GF-D8 (cell line): ENCODE measurements at places on chromosomes 6 and 20.

DNA sequence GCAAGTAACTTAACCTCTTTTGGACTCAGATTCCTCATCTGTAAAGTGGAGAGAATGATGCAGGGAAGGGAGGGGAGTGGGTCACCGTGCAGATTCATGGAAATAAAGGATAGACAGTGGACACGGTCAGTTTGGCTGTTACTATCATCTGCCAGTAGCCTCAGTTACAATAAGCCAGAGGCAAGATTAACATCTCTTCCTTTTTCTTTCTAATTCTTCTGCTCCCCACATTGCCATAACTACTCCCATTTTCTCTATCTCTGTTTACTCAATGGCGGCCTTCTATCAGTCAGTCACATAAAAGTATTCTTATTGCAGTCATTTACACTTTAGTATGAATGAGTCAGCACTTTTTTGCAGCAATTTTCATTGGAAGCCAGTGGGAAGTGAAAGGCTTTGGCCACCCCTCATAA lies 49.2 kb downstream of the PPP1R16B start:
- no peak for DNase-seq

DNA sequence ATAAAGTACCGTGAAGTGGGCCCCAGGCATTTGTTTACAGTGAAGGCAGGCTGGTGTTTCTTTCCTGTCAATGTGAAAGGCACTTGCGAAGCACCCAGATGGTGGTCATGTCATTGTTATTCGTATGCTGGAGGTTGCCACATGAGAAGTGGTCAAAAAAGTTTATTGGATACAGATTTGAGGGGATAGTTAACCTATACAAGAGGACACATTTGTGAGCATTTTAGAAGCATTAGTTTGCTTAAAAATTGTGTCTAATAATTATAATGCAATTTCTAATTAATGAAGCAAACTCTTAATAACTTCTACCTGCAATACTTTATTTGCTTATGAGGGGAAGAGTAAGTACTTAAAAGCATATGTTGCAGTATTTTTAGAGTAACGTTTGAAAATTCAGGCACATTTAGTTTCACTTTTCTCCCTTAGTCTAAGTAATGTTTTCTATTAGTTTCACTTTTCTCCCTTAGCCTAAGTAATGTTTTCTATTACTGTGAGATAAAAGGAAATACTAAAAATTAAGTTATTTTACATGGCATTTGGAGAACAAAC lies 120.7 kb upstream of the CLDN20 start:
- no peak for DNase-seq

- DNase-seq = no peak
Measured at GRCh38 chr6:32972353-32973143, 4.2 kb downstream of the BRD2 start.

- DNase-seq = no peak
Measured at GRCh38 chr20:33594743-33595142, 67.4 kb upstream of the C20orf144 start.

DNA sequence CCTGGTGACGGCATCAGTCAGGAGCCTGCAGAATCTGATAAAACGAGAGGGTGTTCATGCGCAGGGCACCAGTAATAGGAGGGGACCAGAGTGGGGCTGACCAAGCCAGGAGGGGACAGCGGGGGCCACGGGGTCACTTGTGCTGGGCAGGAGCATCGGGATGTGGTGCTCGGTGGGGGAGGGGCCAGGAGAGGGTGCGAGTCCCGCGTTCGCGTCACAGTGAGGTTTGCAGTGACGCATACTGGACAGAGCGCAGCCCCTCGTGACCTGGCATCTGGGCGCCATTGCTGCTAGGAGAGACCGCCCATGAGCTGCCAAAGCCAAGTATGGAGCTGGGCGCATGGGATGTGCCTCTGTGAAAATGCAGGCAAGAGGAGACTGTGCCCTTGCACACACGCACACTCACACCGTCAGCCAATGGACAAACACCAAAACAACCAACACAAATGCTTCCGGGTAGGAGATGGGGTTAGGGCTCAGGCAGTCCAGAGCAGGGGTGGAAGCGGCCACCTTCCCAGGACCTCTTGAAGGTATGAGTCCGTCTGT lies 13.9 kb upstream of the MTG2 start:
- no peak for DNase-seq

DNA sequence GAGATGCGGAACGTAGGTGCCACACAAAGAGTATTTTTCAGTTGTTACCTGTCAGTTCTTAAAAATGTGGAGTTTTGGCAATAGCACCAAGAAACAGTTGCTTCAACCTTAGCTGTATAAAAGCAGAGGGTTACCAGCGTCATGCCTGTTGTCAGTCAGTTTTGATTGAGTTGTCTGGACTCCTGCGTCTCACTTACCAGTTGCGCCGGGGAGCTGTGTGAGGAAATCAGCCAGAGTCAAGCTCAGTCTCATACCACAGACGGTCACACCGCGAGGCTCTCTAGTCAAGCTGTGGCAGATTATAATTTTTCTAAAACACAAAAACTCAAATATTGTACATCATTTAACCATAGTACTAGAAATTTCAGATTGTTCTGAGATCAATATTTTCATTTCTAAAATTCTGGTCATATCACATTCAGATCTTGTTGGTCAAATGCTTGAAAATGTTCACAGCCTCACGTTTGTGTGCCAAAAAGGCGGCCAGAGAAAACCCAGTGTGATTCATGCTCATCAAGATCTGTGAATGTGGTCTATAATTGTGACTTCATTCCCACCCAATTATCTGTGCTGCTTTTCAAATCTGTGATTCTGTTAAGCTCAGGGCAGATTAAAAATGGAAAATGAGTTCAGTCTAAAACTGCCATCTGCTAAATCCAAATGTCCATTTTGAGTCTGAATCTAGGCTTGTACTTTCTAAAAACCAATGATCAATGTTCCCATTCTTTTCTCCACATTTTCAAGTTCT lies 37.5 kb downstream of the SASH1 start:
- no peak for DNase-seq

GRCh38 chr6:132820629-132821381 lies 6.4 kb downstream of the RPS12 start:
- DNase-seq = no peak
